ENCODE measurements at places on chromosomes 3 and 15. TPM values are rescaled to one million over a fixed set of nuclear protein-coding genes. Genes with fewer than 3 reads are reported as not detected.

Gene TMIE
- not detected for total RNA-seq

Gene SEC22A
- total RNA-seq: 21.0 TPM

Gene VEPH1
- total RNA-seq: not detected

- peak; percentile 55 for DNase-seq
These were observed 484 bp downstream of the CNTN4 start for GRCh38 chr3:2099028-2099671.

DNA sequence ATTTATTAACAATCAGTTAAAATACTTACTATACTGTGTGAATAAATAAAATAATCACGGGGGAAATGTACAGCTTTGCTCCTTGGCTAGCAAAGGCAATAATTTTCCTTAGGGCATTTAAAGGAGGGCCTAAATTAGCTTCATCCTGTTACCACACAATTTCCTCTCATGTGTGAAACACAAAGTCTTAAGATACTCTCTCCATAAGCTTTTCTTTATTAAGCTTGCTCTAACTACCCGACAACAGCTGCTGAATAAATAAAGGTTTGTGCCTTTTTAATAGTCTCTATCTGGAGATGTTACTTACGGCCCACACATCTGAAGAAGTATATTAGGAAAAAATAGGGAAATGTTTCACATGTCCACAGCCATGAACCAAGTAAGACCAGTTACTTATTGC lies 29.7 kb downstream of the ZNF106 start:
- peak; percentile 59 for DNase-seq

GRCh38 chr15:38721568-38721945 lies 156.9 kb upstream of the RASGRP1 start:
- DNase-seq: no peak

DNA sequence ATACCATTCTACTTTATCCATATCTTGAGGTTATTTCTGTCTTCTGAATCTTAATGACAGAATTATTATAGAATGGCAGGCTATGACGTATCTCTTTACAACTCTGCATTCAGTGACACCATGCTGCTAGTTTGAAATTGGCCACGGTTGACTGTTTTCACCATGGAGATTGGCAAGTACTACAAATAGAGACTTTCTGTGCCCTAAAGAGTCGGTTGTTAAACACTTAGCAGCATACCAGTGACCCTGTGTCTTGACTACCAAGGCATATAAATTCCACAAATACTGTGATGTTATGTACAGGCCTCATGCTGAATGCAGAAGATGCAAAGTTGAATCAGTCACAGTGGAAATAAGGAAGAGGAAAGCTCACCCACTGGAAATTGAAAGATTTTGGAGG lies 67.0 kb upstream of the CADPS start:
- no peak for DNase-seq

Gene CHST14
- total RNA-seq: 17.6 TPM

Gene GUCA1C
- not detected for total RNA-seq

Gene AADAC
- total RNA-seq: not detected

GRCh38 chr3:185519021-185519420 lies 20.2 kb upstream of the TMEM41A start:
- no peak for DNase-seq

- DNase-seq: peak; percentile 89
These were observed 17.0 kb downstream of the TMEM62 start for GRCh38 chr15:43150191-43150929.

DNA sequence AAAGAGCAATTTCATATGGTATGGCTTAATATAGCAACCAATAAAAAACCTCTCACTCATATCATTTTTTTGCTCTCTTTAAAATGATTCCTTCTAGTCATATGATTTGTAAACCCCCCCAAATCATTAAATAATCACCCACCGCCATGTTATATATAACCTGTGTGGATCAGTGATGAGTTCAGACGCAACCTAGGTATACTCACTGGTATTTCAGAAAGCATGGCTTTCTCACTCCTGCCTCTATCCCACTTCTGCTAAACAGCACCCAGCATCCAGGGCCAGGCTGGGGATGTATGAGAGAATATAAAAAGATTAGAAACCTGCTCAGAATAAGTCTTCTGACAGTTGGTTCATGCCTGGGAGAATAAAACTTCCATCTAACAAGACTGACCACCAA lies 172.3 kb upstream of the PRICKLE2 start:
- DNase-seq: no peak

- DNase-seq: peak; percentile 67
These were observed 31.9 kb upstream of the STRIT1 start for GRCh38 chr3:155325263-155325835.

DNA sequence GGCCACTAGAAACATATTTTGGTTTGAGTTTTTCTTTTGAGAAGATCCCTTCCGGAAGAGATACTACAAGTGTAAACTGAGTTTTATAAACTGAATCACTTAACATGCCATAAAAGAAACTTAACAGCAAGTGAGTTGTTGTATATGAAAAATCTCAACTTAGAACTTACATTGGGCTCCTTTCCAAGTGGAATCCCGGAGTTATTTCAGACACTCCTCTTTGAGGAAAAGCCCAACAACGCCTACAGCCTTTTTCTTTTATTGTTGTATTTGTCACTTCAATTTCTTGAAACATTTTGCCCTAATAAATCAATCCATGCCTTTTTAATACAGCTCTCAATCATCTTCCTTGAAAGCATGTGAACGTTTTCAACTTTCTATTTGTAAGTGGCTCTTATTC lies 137.3 kb downstream of the FEZF2 start:
- no peak for DNase-seq

DNA sequence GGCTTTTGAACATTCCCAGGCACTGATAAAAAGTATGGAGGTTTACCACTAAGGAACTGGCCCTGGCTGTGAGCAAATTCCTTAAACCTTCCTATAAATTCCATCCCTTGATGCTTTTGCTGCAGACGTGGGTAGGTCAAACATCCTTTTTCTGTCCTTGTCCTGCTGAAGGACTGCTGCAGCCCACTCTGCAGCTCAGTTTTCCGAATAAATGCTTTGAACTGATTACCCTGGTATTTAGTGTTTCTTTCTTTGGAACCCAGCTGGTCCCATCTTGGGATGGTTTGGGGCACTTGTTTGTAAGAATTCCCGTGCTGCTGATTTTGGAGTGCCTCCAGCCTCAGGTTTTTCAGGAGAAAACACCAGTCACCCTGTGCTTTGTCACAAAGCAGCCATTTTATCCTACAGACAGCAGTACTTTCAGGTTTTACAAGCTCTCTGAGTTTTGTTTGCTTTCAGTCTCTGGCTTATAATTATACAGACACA lies 815.9 kb downstream of the VGLL3 start:
- no peak for DNase-seq

Gene CCR9
- total RNA-seq: not detected

- peak; percentile 30 for DNase-seq
These were observed 84.5 kb upstream of the SYNPR start for GRCh38 chr3:63193647-63194046.

- no peak for DNase-seq
These were observed 1133.8 kb downstream of the TUSC7 start for GRCh38 chr3:117843356-117843755.

Gene P2RY1
- total RNA-seq: 14.0 TPM

DNA sequence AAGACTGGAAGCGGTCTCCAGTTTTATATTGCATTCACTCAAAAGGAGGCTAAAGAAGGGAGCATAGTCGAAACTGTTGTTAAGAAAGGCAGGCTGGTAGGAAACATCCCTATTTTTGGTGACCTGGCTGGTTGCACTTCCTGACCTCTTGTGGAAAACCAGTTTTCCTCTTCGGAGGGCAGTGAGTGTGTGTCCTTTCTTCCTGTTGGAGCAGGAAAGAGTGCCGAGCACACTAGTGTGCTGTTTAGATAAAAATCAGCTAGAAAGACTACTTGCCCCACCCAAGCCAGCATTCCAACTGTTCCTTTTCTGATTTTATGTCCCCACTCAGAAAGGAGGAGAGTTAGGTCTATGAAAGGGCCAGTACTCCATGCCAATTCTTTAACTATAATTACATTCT lies 65.1 kb upstream of the CCR4 start:
- DNase-seq: no peak

Gene GOLIM4
- total RNA-seq: 12.2 TPM

DNA sequence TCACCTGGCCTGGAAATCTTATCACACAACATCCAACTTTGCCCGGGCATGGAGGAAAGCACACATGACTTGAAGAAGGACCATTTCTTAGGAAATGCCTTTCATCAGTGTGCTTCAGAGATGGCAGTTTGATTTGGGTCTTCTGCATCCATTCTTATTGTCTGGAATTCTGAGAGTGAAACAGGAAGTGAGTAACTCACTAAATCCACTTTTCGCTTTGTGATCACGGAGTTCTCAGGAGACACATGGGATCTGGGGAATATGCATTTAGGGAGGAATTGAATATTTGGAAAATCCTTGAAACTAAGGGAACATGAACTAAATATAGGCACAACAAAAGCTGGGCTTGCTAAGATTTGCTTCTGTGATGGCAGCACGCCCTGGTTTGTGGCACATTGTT lies 212.5 kb upstream of the FEZF2 start:
- DNase-seq: no peak

Gene PATL2
- total RNA-seq: 1.6 TPM

Gene HSPBAP1
- 8.2 TPM for total RNA-seq

Gene FGF12
- total RNA-seq: 2.1 TPM

Gene VPS8
- total RNA-seq: 42.3 TPM

Gene CTDSPL2
- 98.6 TPM for total RNA-seq

DNA sequence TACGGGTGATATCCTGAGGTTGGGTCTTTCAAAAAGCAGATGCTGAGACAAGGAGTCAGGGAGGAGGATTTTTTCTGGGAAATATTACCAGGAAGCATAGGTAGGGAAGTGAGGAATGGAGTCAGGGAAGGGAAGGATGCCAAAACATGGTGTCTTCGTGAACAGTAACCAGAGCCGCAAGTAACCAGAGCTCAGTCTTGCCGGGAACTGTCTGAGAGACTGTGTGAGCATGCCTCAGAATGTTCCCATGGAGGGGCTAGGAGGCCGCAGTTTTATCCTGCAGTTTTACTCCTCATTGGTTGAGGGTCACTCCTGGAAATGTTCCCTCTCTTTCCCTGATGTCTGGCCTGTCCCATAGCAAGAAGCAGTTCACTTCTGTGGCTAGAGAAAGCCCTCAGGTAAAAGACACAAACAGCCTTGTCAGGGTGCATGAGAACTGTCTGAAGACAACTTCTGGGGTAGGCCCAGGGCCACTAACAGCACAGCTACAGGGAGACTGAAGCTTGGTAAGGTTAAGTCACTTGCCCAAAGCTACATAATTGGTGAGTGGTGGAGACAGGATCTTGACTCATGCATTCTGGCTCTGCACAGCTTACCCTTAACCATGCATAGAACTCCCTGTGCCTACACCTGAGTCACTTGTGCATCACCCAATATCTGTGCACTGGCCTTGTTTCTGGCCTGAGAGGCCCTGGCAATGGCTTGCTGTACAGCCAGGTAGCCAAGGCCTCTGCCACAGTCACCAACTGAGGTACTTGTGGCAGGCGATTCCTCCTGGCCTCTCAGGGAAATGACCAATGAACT lies 76.3 kb upstream of the FRMD4B start:
- no peak for DNase-seq

DNA sequence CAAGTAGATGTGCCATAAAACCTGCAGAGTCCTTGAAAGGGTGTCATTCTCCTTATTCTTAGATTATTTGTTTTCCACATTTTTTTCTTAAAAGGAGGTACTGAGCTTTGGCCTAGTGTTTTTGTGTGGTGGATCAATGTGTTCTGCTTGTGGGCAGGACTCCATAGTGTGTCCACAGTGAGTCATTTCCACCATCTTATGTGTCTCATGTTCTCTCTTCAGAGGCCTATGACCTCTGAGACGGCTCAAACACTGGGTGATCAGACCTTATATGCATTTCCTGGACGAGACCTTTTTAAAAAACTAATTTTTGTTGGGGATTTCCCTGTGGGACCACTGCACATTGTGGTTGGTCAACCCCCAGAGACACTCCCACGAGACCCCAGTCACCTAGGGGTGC lies 93.4 kb downstream of the CHCHD4 start:
- no peak for DNase-seq

Gene GOLGA6L10
- 3.1 TPM for total RNA-seq

GRCh38 chr3:159626598-159626997 lies 362.0 kb upstream of the IL12A start:
- no peak for DNase-seq

GRCh38 chr3:149959443-149959842 lies 11.3 kb downstream of the PFN2 start:
- DNase-seq: no peak

GRCh38 chr15:80419546-80419945 lies 15.4 kb downstream of the ARNT2 start:
- DNase-seq: no peak

Data from A673 (cell line).